Sciatic nerve (tissue), 2 donors: ENCODE measurements at places on chromosomes 3 and 15.

GRCh38 chr3:24628523-24629258, 134.0 kb upstream of the THRB start:
- no peak for DNase-seq

DNA sequence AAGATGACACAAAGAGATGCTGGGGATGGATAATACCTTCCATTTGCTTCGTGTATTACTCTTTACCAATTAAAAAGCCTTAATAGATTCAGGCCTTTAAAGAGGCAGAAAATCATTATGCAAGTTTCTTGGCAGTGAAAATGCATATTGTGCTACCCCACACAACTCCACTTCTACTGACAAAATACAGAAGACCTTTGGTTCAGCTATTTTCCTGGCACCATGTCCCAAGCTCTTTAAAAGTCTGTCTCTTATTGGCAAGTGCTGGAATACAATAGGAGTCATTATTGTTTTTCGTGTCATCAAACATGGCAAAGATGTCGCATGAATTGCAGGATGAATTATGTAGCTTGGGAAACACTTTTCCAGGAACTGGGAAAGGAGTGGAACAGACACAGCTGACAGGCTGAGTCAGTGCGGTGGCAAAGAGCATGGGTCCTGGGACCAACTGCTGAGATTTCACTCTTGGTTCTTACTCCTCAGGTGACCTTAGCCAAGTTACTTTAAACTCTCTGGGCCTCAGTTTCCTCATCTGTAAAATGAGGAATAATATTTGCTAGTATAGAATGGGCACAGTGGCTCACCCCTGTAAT, 5.5 kb upstream of the TSPAN3 start:
- DNase-seq: no peak

DNA sequence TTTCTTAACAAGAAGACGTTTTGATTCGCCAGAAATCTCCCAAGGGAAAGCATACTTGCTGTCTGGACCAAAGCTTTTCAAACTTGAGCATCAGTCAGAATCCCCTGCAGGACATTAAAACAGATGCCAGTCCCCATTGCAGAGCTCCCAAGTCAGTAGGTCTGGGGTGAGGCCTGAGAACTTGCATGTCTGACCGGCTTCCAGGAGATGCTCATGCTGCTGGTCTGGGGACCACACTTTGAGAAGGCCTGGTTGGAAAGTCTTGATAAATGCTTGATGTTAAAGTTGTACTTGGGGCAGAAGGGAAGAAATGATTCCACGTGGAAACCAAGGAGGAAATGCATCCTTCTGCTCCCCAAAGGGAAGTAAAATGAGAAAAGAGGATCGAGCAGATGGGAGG, 24.3 kb upstream of the CAV3 start:
- DNase-seq: no peak

DNA sequence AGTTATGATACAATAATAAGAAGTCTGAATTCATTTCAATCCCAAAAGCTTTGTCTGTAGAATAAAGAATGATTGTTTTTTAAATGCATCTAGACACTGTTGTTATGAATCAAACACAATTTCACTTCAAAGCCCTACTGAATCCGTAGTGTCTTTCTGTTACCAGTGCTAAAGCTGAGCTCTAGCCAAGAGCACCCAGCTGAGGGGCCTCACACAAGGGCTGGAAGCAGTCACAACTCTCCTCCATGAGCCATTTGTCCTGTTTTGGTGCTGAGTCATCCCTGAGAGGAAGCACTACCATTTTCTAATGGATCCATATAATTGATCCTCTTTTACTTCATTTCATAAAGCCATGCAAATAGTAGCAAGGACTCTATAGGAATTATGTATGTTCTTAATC, 158.2 kb upstream of the ANKRD28 start:
- no peak for DNase-seq

DNA sequence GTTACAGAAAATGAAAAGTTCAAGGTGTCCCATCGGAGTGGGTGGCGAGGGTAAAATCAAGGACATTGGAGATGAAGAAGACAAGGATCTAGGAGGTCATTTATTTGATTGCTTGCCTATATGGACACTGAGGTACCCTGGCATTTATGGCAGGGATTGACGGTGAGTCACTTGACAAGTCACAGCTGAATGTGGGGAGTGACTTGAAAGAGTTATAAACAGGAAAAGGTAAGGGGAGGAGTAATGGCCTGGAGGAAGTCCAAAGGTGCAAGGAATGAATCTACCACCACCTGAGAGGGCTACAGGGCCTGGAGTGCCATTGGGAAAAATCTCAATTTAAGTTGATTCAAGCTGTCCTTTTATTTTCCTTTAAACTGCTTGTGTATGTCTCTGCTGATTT, 11.8 kb upstream of the SGO1 start:
- no peak for DNase-seq

DNA sequence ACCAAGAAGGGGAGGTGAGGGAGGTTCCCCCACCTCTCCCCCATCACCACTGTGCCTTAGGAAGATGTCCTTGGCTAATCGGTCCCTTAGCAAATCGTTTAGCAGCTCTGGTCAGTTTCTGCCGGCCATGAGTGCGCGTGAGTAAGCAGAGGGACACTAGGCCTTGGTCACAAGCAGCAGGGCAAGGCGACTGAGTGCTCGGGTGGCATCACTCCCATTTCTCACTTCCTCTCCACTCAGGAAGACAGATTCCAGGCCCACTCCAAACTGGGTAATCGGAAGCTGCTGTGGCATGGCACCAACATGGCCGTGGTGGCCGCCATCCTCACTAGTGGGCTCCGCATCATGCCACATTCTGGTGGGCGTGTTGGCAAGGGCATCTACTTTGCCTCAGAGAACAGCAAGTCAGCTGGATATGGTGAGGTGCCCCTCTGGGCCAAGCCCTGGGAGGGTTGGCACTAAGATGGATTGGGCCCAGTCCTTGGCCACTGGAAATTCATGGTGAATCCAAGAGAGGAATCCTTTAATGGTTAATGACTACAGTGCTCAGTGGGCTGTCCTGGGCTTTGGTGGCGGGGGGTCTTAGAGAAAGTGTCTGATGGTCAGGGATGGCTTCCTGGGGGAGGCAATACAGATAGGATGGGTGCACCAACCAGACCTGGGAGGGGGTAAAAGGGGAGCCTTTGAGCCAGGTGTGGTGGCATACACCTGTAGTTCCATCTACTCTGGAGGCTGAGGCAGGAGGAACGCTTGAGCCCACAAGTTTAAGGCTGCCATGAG, 4.0 kb downstream of the PARP3 start:
- no peak for DNase-seq

- no peak for DNase-seq
Measured at GRCh38 chr15:51932161-51932560, 39.4 kb downstream of the LEO1 start.

DNA sequence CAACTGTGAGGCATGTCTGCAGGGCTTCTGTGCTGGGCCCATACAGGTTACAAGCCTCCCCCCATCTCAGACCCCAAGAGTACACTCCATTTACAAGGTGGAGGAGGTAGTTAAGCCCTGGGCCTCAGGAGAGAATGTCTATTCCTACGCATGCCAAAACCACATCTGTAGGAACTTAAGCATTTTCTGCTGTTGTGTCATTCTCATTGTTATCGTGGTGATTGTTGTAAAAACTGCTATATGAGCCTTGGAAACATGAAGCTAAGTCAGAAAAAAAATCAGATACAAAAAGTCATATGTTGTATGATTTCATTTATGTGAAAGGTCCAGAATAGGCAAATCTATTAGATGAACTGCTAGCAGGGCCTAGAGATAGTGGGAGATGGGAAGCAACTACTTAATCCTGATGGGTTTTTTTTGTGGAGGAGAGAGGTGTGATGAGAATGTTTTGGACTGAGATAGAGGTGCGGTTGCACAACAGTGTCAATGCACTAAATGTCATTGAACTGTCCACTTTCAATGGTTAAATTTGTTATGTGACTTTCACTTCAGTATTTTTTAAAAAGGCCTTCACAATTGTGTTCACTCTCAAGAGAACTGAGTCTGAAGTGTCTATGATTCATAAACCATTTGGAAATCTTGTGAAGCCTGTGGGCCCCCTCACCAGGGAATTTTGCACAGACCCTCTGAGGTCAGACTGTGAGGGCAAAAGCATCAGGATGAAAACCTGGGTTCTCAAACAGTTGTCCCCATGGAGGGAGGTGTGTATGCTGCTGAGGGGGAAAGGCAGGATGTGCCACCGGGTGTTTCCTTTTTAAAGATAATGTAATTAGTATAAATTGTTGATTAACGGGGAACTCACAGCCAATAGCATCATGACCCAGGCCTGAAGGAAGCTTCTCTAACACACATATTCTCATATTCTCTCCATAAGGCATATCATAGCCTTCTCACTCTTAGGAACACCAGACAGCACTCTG, 3.2 kb downstream of the RTP3 start:
- no peak for DNase-seq

DNA sequence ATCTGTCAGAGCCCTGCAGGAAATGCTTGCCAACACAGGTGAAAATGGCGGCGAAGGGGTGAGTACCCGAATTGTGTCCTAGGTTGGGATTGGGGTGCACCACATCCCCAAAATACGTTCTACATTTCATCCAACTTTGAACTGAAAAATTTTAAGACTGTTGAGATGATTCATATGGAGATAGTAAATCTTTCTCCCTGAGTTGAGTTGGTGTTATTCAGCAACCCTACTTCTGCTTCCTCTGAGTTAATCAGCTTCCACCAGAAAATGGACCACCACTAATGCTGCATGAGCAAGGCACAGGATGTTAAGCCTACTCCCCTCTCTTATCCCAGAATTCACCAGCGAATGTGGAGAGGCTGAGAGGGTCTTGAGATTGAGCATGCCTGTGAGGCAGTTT, 192.9 kb downstream of the RYR3 start:
- no peak for DNase-seq

DNA sequence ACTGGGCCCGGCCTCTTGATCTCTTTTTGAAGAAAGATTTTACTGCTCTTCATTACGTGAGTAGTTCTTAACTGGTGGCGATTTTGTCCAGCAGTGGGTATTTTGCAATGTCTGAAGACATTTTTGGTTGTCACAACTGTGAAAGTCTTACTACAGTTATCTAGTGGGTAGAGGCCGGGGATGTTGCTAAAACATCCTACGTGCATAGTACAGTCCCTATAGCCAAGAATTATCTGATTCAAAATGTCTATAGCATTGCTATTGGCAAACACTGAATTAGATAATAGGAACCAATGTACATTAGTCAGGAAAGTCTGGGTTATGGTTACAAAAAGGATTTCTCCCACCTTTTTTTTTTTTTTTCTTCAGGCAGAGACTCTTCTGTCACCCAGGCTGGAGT, 38.1 kb downstream of the FOXL2 start:
- DNase-seq: no peak

DNA sequence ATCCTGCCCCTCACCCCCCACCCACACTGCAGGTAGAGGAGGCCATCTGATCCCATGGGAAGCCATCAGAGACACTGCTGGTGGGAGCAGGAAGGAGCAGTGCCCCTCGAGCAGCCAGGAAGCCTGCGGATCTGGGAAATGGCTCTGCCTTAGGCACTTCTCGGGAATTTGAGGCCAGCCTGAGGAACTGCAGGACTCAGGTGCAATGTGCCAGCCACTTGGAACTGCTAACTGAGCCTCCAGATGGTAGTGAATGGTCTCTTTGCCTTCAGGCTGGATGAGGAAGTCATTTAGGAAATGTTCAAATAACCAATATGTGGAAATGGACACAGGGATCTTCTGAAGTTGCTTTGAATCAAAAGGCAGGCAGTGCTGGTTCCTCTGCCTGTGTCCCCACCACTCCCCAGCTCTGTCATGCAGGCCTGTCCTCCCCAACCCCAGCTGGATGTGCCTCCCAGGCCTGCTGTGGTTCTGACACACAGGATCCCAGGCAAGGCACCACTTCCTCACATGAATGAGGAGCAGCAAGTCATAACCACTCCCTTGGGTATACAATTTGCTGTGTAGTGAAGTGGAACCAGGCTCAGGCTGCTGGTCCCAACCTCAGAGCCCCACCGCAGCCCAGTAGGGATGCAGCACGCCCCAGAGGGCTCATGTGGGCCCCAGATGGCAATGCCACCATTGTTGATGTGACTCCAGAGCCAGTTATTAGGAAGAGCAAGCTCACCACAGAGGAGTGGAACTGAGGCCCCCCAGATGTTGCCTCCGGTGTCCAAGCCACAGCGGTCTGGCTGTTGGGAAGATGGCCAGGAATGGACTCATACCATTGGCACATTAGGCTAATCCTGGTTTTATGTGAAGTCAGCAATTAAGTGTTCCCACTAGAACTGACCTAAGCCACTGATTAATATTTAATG, 46.5 kb upstream of the LIMD1 start:
- DNase-seq: no peak

DNA sequence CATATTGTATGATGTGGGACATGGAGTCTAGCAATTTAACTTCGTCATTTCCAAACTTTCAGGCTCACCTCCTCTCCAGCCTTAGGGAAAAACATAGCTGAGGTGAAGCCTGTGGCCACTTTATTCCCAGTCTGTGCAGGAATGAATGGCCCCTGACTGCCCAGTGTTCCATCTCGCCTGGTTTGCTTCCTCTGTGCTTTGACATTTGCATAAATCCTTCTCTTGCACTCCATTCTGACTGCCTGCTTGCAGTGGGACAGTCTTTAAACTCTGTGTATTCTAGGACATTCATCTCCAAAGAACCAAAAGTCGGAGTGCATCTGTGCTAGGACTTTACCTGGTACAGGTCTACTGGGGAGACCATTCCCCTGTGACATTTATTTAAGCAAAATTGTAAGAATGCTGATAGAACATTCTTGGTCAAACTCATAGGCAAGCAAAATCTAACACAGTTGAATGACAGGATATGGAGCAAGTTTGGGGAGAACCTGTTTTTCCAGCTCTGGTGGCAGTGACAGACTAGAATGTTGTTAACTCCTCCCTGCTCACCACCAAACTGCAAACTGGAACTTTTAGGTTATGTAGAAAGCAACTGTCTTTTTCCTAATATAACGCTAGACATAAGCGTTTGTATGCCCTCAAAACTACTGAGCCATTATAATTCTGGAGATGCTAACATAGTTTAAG, 22.1 kb downstream of the TMED3 start:
- no peak for DNase-seq

DNA sequence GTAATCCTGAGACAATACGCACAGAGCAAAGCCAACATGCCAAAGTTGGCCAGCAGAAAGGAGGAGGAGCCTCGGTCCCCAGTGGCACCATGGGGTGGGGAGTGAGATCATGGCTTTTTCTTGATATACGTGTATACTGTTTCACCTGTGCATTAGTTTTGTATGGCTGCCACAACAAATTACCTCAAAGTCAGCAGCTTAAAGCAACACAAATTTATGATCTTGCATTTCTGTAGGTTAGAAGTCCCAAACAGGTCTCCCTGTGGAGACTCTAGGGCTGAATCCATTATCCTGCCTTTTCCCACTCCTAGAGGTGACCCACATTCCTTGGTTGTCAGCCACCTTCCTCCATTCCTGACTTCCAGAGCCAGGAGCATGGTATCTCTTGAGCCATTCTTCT, 176.9 kb upstream of the NSMCE3 start:
- DNase-seq: no peak
